ENCODE measurements at places on chromosomes 7 and 10.
A peak's percentile ranks its signal among the peaks of the same experiment; 100 is the strongest.

GRCh38 chr10:76311752-76312636 is 880.6 kb downstream of the LRMDA start:
- no peak for DNase-seq

DNA sequence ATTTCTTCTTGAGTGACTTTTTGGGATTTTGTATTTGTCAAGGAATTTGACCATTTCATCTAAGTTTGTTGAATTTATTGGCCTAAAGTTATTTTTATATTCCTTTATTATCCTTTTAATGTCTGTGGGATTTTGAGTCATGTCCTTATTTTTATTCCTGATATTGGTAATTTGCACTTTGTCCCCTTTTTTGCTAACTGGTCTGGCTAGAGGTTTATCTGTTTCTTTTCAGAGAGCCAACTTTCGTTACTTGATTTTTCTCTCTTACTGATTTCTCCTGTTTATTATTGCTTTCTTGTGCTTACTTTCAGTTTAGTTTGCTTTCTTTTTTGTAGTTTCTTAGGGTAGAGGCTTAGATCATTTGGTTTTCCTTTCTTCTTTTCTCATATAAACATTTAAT is 14.6 kb downstream of the MGMT start:
- DNase-seq: no peak

GRCh38 chr7:2978408-2978807 is 65.3 kb downstream of the CARD11 start:
- DNase-seq: peak; percentile 78

DNA sequence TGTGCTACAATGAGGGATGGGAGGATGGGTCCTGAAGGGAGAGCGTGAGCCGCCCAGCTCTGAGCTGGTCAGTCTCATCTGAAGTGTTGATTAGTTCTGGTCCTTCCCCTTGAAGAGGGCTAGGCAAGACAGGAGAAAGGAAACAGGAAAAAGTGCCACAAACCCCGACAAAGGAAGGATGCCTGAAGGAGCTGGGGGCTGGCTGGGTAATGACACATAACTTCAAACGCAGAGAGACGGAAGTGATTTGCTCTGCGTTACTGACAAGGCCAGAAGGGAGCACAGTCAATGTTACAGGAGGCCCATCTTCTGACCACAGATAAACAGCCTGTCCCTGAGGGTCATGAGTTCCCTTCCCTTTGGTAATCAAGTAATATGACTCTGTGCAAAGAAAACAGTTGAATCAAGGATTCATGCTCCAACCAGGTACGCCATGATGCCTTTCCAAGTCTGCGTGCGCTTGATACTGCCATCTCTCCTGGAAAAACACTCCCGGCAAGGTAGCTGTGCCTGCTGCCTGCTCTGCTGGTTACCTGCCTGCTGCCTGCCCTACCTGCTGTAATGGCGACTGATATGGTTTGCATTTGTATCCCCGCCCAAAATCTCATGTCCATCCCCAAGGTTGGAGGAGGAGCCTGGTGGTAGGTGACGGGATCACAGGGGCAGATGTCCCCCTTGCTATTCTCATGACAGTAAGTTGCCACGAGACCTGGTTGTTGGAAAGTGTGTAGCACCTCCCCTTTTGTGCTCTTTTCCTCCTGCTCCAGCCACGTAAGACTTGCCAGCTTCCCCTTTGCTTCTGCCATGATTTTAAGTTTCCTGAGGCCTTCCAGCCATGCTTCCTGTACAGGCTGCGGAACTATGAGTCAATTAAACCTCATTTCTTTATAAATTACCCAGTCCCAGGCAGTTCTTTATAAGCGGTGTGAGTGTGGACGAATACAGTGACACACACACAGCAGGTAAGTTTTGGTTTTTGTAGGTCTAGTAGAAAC is 57.9 kb downstream of the GRB10 start:
- DNase-seq: no peak

DNA sequence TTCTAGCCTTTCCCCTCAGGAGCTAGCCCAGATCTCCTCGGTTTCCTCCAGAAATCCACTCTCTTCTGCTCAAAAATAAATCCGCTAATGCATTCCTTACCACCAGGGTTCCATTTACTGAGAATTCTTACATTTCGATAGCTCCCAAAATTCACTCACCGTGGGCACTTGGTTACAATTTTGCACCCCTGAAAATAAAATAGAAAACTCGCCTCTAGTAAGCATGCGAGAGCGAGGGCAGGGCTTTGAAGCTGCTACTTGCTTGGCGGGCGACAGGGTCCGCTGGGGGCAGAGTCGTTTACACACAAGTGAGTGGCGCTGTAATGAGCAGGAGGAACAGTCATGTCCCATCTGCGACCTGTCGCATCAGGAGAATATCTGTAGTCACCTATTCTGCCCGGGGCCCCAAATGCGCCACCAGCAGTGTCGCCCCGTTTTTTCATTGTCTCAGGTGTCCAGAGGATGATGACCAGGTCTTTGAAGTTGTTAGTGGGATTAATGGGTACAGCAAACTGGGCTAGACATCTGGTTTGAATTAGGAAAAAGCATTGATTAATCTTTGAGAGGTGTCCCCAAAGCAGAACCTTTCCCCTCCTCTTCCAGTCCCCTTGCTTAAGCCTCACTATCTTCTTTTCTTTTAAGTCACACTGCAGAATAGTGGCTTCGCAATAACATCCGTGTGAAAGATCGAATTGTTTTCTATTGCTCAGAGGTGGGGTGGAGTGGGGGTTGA is 1.2 kb upstream of the MEOX2 start:
- no peak for DNase-seq

GRCh38 chr7:24709051-24709450 is 48.2 kb downstream of the GSDME start:
- no peak for DNase-seq

DNA sequence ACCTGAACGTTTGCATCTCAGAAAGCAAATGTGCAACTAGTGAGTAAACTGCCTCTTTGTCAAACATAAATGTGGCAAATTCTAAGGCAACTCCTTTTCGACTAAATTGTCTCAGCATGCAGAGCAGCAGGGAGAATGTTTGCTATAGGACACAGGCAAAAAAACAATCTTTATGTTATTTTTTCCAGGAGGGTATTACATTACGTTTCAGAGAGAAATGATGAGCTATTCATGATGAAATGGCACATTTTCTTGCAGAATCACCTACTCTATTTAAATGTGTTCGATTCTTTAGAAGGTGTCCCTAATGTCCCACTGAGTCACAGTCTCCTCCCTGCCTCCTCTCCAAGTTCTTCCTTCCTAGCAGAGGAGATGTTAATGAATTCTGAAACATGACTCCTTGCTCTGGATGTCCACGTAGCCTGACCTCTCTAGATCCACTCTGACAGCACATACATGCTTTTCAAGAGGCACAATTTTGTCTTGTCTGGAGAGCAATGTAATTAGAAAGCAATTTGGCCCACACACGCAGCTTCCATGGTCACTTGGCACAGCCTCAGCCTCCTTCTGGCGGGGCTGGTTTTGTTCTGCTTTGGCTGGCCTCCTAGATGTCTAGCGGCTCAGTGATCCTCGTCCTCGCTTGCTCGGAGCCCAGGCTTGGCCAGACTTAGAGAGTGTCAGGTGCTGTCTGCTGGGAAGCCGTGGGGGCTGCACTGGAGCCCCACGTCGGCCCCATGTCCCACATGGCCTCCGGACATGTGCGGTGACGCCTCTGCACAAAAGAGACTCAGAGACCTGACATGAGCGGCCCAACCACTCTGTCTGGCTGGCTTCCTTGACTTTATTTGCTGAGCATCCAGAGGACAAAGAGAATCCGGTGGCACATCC is 125.7 kb upstream of the ZNF438 start:
- no peak for DNase-seq
